Head of caudate nucleus (tissue), 42 donors: ENCODE measurements at places on chromosomes 2 and 18.

DNA sequence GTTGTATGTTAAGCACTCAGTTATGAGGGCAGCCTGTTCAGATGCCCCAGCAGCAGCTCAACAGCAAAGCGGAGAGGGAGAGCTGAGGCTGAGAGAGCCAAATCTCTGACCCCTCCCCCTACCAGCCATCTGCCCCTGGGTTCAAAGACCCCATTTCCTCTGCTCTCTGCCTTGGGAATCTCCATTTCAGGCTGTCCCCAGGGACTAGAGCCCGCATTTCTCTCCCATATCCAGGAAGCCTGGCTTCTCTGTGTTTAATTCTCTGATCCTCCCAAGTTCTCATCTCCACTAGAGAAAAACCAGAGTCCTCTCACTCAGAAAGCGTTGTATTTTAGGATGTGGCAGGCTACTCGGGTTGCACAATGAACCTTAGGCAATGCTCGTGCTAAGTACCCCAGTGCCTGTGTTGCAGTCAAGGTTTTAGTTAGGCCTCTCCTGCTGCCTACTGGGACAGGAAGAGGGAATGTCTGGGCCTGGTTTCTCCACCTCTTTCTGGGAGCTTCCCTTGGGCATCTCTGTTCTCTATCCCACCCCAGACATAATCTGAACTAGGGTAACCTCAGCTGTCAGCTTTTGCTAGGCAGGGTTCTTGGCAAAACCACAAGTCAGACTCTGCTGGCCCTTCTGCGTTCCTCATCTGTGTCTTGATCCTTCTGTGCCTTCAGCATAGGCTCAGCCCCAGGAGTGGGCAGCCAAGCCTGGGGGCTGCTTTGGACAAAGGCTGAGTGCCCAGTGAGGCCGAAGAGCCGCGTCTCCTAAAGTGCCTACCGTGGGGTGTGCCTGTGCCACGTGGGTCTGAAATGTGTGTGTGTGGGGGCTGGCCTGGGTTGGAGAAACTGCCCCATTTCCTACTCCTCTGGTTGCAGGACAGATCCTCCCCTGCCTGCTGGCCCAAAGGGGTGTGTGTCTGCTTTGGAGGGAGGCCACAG, 96.8 kb downstream of the STPG4 start:
- DNase-seq, result peak; percentile 51

GRCh38 chr2:182916417-182916816, 50.0 kb upstream of the FRZB start:
- DNase-seq, result no peak

DNA sequence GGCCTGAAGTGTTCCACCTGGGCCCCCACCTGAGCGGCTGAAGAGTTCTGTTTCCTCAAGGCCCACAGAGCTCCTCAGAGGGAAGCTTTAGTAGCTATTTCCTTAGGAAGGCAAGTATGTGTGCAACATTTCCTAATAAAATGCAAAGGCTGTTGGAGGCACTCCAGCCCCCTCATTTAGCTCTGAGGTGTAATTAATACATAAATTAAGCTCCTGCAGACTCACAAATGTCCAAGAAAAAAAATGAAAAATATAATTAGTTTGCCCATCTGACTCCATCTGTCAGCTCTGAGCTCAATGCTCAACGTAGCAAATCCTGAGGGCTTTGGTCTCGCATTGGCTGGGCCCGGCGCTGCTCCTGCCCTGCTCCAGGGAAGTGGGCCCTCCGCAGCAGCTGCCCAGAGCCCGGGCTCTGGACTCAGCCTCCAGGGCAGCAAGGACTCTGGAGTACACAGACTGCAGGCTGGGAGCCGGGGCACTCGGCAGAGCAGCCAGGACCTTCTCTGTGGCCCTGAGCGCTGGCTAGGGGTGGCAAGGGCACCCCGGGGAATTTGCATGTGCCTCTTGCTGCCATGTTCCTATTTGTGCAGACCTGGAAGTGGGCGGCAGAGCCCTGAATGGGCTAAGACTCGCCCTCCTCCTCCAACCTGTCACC, 23.4 kb upstream of the C1QL2 start:
- DNase-seq, result no peak

GRCh38 chr2:238938401-238939055, 90.6 kb downstream of the TWIST2 start:
- no peak for DNase-seq

DNA sequence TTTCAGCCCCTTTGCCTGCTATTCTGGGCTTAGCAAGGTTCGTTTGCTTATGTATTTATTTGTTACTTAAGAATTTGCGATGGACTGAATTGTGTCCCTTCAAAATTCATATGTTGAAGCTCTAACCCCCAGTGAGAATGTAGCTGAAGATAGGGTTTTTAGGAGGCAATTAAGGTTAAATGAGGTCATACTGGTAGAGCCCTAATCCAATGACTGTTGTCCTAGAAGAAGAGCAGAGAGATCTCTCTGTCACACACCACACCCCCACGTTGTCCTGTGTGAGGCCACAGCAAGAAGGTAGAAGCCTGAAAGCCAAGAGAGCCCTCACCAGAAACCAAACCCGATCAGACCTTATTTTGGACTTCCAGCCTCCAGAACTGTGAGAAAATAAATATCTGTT, 66.7 kb downstream of the KIAA1328 start:
- no peak for DNase-seq

DNA sequence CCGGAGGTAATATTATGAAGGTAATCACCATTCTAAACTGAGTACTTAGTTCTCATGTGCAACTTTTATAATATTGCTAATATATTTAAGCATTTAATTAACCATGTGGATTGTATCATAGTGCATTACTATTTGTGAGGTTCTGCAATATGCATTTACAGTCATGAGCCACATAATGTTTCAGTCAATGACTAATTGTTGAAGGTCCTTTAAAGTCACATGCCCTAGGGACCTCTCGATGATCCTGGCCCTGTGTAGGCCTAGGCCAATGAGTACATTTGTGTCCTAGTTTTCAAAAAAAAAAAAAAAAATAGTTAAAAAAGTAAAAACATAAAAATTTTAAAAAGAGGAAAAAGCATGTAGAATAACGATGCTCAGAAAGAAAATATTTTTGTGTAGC, 298.0 kb downstream of the DSEL start:
- DNase-seq, result no peak

DNA sequence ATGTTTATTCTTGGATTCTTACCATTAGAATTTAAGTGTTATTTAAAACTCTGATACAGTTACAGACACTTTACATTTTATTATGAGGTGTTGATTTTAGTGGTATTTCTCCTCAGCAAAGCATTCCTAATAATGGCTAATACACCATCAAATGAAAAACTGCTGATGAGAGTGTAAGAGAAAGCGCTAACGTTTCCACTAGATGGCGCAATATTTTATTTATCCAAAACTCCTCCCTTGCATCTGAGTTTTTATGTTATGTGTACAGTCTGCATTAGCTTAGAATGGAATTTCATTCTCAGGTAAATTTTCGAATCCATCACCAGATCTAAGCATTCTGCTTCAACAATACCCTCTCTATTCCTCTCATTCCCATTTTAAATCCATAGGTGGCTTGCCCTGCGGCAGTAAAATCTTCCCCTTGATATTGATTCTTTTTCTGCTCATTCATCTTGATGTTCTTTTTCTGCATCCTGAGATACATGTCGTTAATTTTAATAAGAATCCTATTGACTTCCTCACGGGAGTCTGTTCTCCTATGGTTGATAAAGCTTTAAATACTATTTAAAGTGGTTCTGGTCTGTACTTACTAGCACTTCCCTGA, 53.9 kb downstream of the PRKRA start:
- no peak for DNase-seq

DNA sequence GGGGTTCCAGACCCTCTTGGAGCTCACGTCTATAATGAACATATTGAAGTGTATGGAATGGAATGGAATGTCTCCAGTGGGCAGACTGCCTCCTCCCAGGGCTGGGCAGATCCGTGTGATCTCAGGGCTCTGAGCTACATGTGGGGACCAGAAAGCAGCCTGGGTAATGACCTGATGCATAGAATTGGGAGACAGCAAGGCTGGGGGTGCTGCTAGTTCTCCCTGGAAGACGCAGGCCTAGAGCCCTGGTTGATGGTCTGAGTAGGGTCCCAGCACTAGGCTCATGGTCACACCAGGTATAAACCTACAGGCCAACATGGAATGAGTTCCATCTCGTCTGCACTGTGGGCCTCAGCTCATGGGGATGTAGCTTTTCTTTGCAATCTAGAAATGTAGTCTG, 46.7 kb downstream of the ACAA2 start:
- DNase-seq, result no peak

DNA sequence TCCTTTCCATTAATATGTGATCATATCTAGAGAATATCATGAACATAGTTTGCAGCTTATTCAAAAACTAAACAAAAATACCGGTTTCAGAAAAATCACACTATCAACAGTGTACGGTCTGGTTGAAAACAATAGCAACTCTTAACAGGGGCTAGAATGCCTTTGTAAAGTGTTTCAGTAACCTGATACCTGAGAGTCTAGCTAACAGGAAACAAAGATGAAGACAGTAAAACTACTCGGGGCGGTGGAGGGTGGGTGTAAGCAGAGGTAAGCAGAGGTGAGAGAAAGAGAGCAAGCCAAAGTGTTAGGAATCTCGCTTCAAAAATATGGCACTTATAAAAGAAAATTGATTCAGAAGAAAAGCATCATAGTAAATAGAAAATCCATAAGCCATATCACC, 109.0 kb upstream of the RGPD4 start:
- no peak for DNase-seq
